ENCODE measurements at places on chromosomes 7 and 10. TPM values are rescaled to one million over a fixed set of nuclear protein-coding genes. Genes with fewer than 3 reads are reported as not detected.

SLC35G1 gene
- 2.3 TPM for total RNA-seq

SAMD9 gene
- total RNA-seq = 4.2 TPM

MYL10 gene
- not detected for total RNA-seq

SLC26A5 gene
- total RNA-seq = 1.5 TPM

FBXL13 gene
- 2.6 TPM for total RNA-seq

KLLN gene
- total RNA-seq = 0.55 TPM

OPN4 gene
- not detected for total RNA-seq

SFTPA1 gene
- not detected for total RNA-seq

GRCh38 chr10:75358132-75358531, 43.4 kb downstream of the ZNF503 start:
- no peak for DNase-seq

DNA sequence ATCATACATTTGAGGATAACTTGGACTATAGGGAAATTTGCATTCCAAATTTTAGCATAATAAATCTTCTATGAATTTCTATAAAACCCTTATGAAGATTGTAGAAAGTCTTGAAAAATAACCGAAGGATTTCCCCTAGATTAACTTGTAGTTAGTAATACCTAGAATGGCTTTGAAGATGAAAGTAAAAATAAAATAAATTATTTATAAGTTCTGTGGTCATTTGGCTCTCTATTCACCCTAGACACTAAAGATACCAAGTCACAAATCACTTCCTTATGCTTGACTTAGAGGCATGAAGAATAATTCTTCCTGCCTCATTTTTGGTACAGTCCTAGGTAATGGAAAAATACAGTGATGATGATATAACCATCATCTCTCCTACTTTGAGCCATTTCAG, 79.3 kb downstream of the CSTF2T start:
- no peak for DNase-seq

DNA sequence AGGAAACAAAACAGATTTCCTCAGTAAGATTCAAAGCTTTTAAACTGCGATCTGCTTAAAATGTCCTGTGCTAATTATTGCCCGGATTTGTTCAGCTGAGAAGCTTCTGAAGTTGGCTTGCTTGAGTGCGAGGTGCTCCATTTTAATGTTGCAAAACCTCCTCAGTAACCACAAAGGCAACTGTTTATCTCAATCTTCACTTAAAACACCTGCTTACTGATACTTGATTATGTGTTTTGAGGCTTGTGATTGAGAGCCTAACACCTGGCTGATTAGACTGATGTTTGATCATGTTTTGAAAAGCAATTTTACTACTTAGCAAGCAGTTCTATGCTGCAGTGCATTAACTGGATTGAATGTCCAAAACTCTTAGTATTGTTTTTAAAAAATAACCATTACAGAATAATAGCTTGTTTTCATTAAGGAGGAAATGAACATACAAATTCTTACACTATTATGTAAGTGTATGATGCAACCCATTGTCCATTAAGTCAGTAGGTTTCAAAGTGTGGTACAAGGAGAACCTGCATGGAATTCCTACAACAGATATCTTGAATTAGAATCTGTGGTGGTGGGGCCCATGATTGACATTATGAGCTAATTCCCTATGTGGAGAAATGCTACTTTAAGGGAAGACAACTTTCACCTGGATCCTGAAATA, 96.9 kb upstream of the FAM180A start:
- no peak for DNase-seq

GRCh38 chr10:87860816-87861403, 2.4 kb downstream of the KLLN start:
- DNase-seq = no peak

DNA sequence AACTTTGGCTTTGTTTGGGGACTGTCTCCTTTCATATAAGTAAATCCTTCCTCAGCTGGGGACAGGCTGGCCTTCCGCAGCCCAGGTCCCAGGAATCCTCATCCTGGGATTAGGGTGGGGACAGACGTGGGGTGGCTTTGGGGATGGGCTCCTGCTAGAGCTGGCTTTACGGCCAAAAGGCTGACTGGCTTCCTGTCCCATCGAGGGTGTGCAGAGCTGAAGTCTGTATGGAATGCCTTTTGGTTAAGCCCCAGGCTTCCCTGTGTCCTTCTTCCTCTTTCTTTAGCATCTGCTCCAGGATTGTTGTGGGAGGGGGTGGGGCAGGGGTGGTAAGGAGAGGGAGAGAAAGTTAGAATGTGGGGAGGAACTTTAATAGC, 59.4 kb upstream of the AQP1 start:
- no peak for DNase-seq

GRCh38 chr7:151597541-151598444, 78.1 kb upstream of the RHEB start:
- no peak for DNase-seq

DNA sequence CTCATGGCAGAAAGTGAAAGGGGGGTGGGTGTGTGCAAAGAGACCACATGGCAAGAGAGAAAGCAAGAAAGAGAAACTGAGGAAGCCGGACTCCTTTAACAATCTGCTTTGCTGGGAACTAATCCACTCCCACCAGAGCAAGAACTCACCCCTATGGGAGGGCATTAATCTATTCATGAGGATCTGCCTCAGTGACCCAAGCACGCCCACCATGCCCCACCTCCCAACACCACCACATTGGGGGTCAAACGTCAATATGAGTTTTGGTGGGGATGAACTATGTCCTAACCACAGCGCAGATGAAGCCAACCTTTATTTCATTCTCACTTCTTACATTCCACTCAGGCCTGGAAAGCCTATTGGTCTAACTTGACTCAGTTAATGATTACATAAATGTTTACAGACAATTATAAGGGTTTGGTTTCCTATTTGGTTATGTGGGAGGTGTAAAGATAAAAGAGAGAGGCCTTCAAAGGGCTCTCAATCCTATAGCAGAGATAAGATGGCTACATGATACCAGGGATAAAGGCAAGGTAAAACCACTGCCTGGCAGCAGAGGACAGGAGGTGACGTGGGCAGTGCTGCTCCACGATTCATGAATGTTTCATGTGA, 601.8 kb downstream of the PARD3 start:
- no peak for DNase-seq

DNA sequence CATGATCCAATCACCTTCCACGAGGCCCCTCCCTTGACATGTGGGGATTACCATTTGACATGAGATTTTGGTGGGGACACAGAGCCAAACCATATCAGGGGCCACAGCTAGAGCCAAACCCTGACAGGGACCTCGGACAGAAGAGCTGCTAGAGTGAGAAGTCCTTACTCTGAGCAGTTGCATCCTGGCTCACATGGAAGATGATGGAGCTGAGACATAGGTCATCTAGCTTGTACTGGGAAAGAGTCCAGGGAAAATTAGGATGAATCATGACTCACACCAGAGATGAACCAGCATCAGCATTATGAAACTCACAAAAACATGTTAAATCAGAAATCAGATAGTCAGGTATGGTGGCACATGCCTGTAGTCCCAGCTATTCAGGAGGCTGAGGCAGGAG, 12.8 kb upstream of the FMC1 start:
- no peak for DNase-seq

- DNase-seq = no peak
These were observed 73.3 kb downstream of the CHST15 start for GRCh38 chr10:124019886-124020797.

DNA sequence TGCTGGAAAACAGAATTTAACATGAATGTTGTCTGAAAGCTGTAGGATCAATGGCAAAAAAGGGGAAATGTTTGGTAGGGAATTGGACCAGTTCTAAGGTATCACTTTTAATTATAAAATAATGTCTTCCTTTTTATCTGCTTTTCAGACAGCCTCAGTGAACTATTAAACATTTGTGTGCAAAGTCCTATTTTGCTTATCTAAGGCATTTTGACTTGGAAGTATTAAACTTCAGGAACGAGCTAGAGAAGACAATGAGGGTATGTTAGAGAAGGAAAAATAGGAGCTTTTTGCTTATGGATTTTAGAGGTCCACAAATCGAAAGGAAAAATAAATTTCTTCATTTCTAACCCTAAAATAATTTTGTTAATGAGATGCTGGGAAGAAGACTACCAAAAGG, 63.3 kb downstream of the PODXL start:
- no peak for DNase-seq

DNA sequence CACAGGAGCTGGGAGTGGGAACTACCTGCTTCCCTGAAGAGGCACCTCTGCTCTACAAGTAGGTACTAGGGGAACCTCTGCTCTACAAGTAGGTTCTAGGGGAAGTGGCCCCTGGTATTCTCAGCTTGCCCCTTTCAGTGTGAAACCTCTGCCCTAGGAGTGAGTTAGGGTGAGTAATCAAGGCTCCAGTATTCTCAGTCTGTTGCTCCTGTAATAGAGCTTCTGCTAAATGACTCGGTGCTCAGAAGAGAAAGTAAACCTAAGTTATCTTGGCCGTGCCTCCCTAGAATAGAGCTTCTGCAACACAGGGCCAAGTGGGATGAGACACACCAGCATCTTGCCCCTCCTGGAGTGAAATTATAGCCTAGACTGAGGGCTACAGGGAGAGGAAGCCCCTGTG, 13.4 kb upstream of the RASSF4 start:
- DNase-seq = no peak

GRCh38 chr10:76998451-76998850, 639.2 kb downstream of the KCNMA1 start:
- DNase-seq = no peak

DNA sequence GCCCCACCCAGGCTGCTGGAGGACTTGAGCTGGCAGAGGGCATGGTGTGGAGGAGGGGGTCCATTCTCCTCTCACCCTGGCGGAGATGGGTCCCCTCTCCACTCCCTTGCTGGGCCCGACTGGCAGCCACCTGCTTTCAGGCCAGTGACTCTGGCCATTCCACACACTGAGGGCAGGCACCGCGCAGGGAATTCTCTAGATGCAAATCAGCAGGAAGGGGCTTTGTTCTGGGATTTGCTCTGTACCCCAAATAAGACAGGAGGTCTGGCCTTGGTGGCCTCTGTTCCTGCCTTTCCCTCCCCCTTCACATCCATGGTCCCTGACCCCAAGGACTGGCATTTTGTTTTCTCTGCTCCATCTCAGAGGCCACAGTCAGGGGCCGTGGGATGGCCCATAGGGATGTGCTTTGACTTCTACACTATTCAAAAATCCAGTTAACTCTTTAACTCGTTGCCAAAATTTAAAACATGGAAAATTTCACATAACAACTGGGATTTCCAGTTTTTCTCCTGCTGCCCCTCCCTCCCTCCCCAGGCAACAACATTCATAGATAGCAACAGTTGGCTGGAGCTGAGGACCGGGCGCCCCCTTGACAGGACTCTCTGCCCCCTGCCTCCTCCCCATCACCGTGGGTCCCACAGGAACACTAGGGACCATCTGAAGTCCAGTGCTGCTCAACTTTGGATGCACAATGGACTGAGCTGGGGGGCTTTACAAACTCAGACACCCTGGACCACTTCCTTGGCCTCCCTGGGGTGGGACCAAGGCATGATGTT, 33.9 kb downstream of the PPIF start:
- peak; percentile 3 for DNase-seq

DNA sequence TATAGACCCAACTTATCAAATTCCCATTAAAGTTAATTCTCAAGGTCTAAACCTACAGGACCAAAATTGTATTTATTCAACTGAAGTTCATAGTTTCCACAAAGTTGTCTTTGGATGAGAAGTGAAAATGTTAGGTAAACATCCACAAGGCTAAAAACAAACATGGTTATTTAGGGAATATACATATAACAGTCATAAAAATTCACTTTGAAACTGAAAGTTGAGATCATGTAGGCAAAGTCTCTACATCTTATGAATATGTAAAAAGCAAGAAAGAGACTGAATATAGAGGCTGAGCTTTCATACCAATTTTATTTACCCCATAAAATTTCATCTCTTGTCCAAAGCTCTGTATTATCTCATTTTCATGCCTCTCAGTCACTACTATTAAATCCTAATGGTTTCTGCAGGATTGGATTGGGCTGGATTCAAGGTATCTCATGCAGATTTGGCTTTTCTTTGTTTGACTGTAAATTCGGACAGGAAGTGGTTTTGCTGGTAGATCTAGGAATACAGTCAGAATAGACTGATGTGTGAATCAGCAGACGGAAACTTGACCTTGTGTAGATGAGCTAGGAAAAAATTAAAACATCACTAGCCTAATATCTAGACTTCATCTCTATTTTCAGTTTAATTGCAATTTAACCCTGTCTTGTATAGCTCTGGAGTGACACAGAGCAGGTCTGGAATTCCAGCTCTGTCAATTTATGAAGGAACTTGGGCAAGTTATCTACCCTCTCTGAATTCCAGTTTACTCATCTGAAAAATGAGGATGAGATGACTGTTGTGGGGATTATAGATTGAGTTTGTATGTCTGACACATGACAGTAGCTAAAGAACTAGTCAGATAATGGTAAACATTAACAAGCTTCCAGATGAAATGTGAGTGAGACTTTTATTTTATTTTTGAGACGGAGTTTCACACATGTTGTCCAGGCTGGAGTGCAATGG, 27.3 kb upstream of the SKAP2 start:
- no peak for DNase-seq

GRCh38 chr7:115356999-115357702, 435.3 kb downstream of the MDFIC start:
- DNase-seq = no peak

Measured in prostate gland (tissue), 2 donors.